ENCODE measurements at places on chromosomes 5 and 9.

GRCh38 chr5:172453206-172453985 is 929 bp downstream of the SH3PXD2B start:
- peak; percentile 56 for DNase-seq

- no peak for DNase-seq
Observed at GRCh38 chr5:98656796-98657195, 116.7 kb upstream of the RGMB start.

DNA sequence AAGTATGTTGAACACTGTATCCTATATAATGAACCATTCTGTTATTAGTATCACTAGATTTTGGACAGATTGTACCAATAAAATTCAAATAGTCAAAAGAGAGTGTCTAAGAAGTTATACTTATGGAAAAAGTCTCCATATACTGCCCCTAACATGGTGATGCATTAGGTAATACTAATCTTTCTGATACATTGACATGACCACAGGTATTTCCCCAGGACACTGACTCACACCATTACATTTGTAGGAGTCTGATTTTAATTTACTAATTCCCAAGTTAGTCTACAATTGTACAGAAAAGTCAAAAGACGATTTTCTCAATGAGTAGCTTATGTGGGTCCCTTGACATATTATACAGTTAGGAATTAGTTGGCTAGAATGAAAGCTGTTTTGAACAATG is 593.8 kb downstream of the ISL1 start:
- no peak for DNase-seq

DNA sequence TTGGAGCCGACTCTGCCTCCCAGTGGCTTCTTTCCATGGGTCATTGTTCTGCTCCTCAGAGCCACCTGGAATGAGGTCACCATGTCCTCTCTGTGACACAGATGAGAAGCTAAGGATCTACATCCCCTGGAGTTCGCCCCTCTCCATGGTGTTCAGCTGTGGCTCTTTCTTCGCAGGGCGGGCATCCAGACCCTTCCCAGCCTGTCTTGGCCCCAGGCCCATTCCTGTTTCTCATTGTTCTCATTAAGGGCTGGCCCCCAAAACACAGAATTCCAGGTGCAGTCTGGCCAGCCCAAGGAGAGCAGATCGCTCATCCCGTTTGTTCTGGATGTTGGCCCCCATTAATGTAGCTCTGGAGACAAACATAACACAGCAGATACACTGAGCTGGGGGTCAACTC is 66.4 kb upstream of the COL15A1 start:
- no peak for DNase-seq

DNA sequence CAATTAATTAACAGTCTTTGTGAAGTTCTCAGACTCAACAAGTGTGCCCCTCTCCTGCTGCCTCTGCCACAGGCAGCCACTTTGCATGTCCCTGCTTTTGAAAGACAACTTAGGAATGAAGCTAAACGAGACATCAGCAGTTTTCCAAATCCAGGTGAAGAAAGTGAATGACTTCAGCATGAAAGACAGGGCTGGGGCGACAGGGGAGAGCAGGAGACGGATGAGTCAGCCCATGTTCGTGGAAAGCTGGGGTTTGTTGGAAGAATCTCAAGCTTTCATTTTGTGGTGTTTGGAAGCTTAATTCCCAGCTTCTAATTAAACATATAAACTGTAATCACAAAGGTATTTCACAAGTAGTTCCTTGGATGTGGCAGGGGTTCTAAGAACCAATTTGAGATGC is 207.8 kb upstream of the MAP3K1 start:
- no peak for DNase-seq

GRCh38 chr5:131305906-131306305 is 42.1 kb downstream of the CDC42SE2 start:
- DNase-seq: no peak

DNA sequence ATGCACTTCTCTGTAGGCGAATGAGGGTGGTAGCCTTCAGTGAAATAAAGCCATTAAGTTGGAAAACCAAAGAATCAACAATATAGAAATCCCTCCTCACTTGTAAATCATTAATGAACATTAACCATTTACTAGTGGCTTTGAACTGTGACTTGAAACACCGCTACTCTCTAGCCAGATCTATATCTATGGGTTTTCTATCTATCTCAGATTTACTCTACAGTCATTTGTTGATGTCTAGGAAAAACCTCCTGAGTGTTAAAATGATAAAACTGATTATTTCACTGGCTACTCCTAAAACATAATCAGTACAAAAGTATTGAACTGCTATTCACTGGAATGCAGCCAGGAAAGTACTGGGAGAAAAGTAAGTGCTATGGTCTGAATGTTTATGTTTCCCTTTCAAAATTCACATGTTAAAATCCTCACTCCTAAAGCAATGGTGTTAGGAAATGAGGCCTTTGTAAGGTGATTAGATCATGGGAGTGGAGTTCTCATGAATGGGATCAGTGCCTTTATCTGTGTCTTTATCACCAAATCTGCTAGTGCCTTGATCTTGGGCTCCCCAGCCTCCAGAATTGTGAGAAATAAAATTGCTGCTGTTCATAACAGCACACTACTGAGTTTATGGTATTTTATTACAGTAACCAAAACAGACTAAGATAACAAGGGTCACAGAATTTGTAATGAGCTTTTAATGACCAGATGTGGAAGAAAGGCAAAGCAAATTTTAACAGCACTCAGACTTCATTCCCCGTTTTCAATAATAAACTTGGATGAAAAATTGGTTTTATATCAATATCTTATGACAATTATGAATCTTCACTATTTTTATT is 8.6 kb upstream of the OXCT1 start:
- no peak for DNase-seq

DNA sequence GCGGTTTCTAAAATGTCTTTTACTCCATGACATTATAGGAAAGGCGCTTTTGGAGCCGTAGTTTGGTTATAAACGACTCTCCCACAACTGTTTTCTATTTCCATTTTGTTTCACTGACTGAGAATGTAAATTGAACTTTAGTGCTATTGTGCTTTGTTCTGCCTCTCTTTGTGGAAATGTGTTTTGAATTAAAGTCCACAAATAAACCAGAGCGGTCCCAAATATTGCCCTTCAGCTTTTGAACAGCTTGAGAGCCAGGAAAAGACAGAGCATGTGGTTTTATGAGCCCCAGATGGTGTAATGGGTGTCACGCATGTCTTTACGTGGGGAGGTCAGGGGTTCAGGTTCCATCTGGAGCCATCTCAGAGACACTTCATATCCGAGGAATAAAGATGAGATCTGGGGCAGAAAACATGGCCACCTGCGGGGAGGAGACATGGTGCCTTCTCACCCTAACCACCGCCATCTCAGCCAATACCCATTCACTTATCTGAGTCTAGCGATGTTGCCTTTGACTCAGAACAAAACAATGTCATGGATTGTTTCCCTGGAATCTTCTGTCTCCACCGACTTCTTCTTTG is 42.5 kb upstream of the ROR2 start:
- DNase-seq: no peak

DNA sequence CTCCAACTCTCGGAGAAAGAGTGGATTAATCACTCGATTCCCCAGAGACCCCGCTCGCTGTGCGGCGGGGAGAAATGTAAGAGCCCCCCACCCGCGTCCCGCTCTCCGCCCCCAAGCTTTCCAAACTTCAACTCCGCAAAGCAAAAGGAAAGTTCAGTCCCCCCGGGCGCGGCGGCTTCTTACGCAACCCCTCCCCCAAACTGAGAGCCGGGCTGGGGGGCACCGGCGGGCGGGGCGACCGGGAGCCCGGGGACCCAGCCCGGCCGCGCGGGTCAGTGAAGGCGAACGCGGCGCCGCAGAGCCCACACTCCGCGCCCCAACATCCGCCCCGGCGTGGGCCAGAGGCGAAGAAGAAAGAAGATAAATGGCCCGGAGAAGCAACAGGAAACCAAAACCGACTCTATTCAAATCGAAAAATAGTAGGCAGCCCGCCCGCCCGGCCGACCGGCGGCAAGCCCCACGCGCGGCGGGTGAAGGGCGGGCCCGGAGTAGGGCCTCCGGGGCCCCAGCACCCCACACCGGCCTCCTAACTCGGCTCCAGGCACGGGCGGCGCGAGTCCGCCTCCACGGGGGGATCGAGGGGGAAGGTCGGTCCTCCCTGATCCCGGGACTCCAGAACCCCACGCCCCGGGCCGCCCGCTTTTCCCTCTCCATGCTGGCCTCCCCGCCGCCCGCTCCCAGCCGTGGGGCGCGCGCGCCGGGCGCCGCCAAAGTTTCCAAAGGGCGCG is 720 bp downstream of the NOTCH1 start:
- no peak for DNase-seq

GRCh38 chr5:11640158-11640873 is 263.9 kb downstream of the CTNND2 start:
- DNase-seq: no peak

GRCh38 chr5:154072414-154073171 is 33.8 kb downstream of the MFAP3 start:
- DNase-seq: peak; percentile 88

GRCh38 chr9:114000671-114001409 is 77.3 kb downstream of the AMBP start:
- no peak for DNase-seq

DNA sequence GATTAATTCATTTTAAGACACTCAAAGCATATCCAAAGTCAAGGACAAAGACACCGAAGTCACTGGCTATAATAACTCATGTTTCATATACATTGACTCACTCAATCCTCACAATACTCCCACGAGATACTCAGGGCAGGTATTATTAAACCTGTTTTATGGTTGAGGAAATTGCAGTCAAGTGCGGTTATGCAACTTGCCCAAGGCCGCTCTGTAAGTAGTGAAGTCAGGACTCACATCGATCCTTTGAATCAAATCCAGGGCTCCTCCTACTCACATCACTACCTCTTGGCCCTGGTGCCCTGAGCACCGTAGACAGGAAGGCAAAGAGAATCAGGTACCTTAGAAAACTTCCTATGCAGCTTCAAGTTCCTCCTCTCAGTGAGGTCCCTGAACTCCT is 87.8 kb upstream of the APC start:
- no peak for DNase-seq

DNA sequence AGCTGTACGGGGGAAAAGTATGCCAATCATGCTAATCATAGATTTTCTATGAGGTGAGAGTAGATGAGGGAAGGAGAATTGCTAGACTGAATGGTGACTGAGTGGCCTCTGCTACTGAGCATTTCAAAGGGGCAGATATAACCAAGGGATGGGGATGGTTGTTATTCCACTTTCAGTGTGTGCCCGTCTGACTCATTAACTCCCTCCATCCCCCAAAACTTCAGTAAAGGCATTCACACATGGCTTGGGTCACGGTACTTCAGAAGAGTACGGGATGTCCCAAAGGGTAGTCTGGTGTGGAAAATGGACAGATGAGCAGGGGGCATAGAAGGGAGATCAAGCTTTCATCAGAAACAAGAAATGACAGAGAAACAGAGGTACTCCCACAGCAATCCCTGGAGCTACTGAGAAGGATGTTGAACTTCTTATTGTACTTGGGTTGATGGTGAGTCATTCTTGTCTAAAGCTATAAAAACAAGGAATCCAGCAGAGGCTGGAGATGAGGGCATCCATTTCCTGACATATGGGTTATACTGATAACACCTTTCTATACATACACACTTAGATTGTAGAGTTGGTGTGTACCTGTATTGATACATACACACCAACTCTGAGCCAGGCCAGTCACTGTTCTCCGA is 8.9 kb upstream of the TLE4 start:
- DNase-seq: no peak

DNA sequence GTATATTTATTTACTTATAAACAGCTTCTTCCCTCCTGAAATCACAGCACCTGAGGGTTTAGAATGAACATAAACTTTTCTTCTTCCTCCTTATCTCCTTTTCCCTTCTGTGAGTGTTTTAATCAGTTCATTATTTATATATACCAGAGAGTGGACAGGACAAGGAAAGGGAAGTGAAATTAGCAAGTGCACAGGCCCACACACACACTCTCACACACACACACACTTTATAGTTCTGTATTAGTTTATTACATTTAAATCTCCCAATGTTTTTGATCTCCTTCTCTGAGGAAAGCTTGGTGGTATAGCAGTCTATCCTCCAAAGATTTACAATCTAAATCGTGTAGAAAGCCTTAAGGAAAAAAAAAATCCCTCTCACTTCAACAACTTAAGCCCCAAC is 353.5 kb downstream of the NDUFS4 start:
- DNase-seq: no peak

DNA sequence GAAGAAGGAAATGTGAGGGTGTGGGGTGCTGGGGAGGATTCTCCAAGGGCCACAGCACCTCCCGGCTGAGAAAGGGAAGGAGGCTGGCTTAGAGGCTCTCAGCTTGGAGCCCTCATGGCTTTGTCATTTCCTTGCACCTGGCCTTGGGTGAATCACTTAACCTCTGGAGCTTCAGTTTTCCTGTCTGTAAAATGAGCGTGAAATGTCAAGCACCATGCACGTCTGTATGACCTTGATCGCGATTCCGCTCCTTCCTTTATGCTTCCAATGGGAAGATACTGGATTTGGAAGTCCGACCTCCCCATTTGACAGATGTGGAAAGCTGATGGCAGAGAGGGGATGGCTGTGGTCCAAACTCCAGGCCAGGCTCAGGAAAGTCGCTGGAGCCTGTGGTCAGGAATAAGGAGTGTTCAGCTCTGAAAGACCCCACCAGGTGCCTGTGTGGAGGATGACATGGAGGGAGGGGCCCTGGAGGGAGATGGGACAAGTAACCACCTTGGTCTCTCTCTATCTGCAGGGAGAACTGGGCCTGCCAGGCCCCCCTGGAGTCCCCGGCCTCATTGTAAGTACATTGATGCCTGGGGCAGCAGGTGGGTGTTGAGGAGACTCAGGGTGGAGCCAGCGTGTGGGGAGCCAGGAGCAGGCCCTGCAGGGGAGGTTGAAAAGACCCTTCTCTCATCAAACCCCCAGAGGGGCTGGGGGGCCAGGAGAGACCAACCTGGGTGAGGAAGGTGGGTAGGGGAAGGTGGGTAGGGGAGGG is 66.5 kb downstream of the COL27A1 start:
- no peak for DNase-seq

DNA sequence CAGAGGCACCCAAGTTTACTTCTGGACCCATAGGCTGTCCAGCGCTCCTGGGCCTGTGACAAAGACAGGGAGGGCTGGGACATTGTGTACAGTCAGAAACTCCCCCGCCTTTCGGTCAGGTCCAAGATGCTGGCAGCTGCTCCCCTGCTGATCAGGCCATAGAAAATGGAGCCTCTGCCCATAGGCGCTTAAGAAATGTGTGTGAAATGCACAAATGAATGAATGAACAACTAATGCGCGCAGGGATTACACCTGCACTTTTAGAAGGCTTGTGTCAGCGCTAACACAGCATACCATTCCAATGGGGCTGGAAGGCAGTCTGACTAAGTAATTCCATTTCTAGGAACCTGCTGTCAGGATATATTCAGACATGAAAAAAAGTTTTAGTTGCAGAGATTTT is 16.3 kb downstream of the PTPN3 start:
- no peak for DNase-seq

- no peak for DNase-seq
Observed at GRCh38 chr5:89613222-89613956, 730.4 kb upstream of the MEF2C start.

GRCh38 chr5:6745706-6746222 is 32.5 kb downstream of the TENT4A start:
- DNase-seq: peak; percentile 72

DNA sequence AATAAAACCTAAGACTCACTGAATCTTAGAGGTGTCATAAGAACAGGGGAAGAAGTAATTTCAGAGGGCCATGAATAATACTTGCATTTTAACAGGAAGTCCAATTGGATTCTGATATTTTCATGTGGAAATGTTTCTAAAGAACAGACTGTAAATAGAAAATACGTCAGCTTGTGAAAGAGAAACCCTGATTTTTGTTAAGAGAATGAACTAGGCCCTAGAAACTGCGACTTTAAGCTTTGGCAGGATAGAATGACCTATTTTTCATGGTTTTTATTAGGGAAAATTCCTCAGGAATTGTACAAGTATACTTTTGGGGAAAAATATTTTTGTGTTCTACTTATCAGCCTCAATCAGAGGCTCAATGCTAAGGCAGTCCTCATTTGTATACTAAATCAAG is 215.5 kb upstream of the ACTBL2 start:
- no peak for DNase-seq

Measured in Ammon's horn (tissue), 1 donor.